ENCODE measurements at places on chromosomes 4 and X. TPM values are rescaled to one million over a fixed set of nuclear protein-coding genes. Genes with fewer than 3 reads are reported as not detected.

GRCh38 chrX:66553973-66554372, 84.9 kb downstream of the EDA2R start:
- DNase-seq: no peak

TDO2 gene
- total RNA-seq: not detected

DNA sequence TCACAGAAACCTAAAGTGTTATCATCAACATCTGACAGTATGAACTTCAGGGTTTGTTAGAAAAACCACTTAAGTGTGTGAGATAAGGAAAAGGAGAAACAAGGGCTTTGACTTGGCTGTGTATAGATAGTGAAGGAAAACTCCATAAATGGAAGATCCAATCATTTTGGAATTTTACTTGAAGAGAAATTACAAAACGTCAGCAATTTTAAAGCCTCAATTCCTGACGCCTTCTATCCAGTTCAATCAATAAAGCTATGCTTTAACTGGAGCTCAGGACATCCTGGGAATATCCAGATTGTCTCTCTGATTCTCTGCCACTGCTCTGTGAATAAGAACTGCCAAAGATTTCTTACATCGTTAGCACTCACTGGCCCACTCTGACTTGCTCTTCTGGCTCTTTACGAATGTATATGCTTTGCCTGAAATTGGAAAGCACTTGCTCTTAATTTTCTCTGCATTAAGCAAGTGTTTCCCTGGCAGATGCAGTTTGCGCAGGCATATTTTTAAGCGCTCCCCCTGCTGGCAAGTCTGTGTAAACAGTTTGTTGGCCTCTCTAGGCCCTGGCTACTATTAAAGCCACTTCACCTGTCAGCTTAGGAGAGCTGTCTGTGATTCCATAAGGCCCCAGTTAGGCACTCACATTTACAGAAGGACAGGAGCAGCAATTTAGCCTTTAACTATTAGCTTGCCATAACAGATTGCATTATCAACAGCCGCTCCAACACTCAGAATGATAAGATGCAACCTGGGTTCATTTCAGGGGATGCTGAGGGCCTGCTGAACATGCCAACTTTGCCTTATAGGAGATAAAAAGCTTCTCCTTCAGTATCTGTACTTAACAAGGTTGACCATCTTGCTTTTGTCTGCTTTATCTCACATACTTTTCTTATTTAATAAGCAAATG, 251.4 kb upstream of the DDX53 start:
- DNase-seq: no peak

DNA sequence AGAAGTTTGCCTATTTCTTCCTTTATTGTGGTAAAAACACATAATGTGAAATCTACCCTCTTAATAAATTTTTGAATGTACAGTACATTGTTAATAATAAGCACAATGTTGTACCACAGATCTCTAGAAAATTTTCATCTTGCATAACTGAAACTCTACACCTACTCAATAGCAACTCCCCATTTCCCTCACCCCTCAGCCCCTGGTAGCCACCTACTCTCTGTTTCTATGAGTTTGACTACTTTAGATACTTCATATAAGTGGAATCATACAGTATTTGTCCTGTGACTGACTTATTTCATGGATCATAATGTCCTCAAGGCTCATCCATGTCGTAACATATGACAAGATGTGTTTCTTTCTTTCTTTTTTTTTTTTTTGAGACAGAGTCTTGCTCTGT, 446.4 kb downstream of the RPA4 start:
- DNase-seq: no peak

- no peak for DNase-seq
These were observed 323.2 kb upstream of the GIMD1 start for GRCh38 chr4:106691749-106692148.

S100P gene
- total RNA-seq: 16.1 TPM

DNA sequence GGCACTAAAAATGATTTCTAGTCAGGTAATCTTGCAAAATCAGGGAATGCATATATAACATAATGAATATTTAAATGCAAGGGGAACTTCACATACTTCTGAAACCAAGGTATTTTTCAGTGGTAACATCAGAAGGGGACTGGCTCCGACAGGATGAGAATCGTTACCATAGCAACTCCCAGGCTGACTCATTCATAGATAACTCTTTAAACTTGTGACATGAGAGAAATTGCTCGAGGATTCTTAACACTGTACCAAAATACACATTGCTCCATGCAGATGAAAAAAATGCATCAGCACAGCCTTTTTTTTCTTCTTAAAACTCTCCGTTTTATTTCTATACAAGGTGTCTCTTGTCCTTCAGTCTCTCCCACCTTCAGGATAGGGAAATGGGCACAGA, 114.3 kb downstream of the GABRB1 start:
- no peak for DNase-seq

TSPAN6 gene
- total RNA-seq: 34.7 TPM

GRCh38 chr4:149113804-149114430, 671.7 kb upstream of the NR3C2 start:
- DNase-seq: no peak

- DNase-seq: no peak
These were observed 50.1 kb downstream of the YTHDC1 start for GRCh38 chr4:68299492-68300457.

GRCh38 chr4:103244251-103244650, 46.1 kb upstream of the CENPE start:
- no peak for DNase-seq

GRCh38 chr4:100754751-100755150, 236.9 kb upstream of the EMCN start:
- DNase-seq: no peak

GRCh38 chr4:129377131-129377845, 281.3 kb downstream of the C4orf33 start:
- no peak for DNase-seq

DNA sequence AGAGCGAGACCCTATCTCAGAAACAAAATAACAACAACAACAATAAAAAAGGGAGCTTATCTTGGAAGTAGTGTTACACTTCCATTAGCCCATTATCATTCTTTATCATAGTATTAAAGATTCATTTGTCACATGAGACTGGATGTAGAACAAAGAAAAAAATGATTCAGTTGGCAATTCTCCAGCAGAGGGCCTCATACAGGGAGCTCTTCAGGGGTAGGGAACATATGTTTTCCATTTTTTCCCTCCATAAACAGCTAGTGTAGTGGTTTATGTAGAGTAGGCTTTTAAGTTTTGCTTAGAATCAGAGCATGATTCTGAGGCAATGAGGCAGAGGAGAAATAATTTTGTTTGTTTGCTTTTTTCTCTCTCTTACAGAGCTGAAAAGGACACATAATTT, 5.8 kb downstream of the CPE start:
- DNase-seq: no peak

EOLA2 gene
- 37.6 TPM for total RNA-seq

OPN1LW gene
- not detected for total RNA-seq

GRCh38 chr4:113080050-113080449, 30.6 kb downstream of the ANK2 start:
- no peak for DNase-seq

TMSB15B gene
- 1.7 TPM for total RNA-seq

GRCh38 chr4:109629775-109630174, 69.7 kb downstream of the MCUB start:
- DNase-seq: no peak

DNA sequence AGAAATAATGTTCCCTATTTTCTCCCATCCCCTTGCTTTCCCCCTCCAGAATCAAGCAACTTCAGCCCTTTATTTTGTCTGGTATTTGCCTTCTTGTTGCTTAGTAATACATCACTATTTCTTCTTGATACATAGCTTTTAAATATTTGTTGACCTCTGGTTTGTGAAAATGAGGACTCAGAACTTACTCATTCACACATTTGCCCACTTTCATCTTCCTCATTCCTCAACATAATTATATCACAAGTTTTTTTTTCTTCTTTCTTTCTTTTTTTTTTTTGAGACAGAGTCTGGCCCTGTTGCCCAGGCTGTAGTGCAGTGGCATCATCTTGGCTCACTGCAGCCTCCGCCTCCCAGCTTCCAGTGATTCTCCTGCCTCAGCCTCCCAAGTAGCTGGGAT, 28.9 kb upstream of the NDUFC1 start:
- DNase-seq: no peak

- DNase-seq: no peak
These were observed 334.9 kb downstream of the DCTD start for GRCh38 chr4:182582245-182582644.

DNA sequence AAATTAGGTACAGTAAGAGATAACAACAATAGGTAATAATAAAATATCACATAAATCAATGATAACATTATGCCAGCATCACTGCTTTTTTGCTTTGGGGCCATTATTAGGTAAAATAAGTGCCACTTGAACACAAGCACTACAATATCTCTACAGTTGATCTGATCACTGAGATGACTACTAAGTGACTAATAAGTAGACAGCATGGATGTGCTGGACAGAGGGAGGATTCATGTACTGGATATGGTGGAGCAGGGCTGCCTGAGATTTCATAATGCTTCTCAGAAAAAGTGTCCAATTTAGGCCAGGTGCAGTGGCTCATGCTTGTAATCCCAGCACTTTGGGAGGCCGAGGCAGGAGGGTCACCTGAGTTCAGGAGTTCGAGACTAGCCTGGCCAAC, 137.8 kb upstream of the IL1RAPL2 start:
- DNase-seq: no peak

- DNase-seq: no peak
These were observed 107.9 kb downstream of the PALLD start for GRCh38 chr4:168604496-168605373.

CLDN34 gene
- not detected for total RNA-seq

TEX13D gene
- not detected for total RNA-seq

DNA sequence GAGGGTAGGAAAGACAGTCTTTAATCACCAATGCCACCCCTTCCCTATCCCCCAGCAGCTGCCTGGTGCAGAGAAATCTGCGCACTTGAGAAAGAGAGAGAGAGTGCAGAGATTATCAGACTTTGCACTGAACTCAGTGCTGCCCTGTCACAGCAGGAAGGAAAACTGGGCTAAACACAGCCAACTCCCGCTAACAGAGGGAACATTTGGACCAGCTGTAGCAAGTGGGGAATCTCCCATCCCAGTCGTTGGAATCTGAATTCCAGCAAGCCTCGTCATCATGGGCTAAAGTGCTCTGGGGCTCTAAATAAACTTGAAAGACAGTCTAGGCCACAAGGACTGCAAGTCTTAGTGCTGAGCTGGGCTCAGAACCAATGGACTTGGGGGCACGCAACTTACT, 168.7 kb downstream of the DLG3 start:
- DNase-seq: no peak

All from mesenteric fat pad (tissue), 1 donor.